ENCODE measurements at places on chromosomes 4 and X. TPM values are rescaled to one million over a fixed set of nuclear protein-coding genes. Genes with fewer than 3 reads are reported as not detected.

GRID2 gene
- 0.15 TPM for total RNA-seq

HEPH gene
- 5.2 TPM for total RNA-seq

XKRX gene
- under 0.01 TPM for total RNA-seq

CACNA1F gene
- total RNA-seq: not detected

MAML3 gene
- 1.8 TPM for total RNA-seq

ACE2 gene
- not detected for total RNA-seq

RHOXF1 gene
- not detected for total RNA-seq

GYPE gene
- total RNA-seq: 0.74 TPM

DMP1 gene
- total RNA-seq: not detected

ZNF330 gene
- 15.3 TPM for total RNA-seq

ELK1 gene
- 33.6 TPM for total RNA-seq

TCEAL7 gene
- total RNA-seq: 44.2 TPM

STPG2 gene
- total RNA-seq: not detected

SLC9B1 gene
- total RNA-seq: not detected

SMR3B gene
- total RNA-seq: not detected

POU4F2 gene
- total RNA-seq: not detected

RADX gene
- total RNA-seq: 3.0 TPM

HSFX2 gene
- total RNA-seq: not detected

ZDHHC15 gene
- total RNA-seq: 0.15 TPM

HTN3 gene
- not detected for total RNA-seq

PCDH7 gene
- 39.3 TPM for total RNA-seq

ZCCHC18 gene
- total RNA-seq: 0.59 TPM

PDCL2 gene
- not detected for total RNA-seq

SLC49A3 gene
- 2.1 TPM for total RNA-seq

HPSE gene
- total RNA-seq: 0.59 TPM

DACH2 gene
- under 0.01 TPM for total RNA-seq

CT45A2 gene
- not detected for total RNA-seq

Data from bronchus fibroblast of lung (primary cell).